ENCODE measurements at places on chromosomes 6 and 20.

DNA sequence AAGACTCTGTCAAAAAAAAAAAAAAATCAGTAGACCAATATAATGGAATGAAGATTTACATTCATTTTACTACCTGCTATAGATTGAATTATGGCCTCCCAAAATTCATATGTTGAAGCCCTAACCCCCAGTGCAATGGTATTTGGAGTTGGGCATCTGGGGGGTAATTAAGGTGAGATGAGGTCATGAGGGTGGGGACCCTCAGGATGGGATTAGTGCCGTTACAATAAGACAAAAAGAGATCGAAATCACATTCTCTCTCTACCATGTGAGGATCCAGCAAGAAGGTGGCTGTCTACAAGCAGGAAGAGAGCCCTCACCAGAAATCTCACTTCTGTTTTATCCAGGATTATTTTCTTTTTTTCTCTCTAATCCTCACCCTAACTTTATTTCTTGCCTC is 100.6 kb upstream of the LOC128125822 start:
- DNase-seq, result no peak

GRCh38 chr20:3340443-3340842 is 67.0 kb downstream of the DNAAF9 start:
- no peak for DNase-seq

GRCh38 chr6:41687501-41688175 is 47.8 kb downstream of the TFEB start:
- DNase-seq, result no peak

DNA sequence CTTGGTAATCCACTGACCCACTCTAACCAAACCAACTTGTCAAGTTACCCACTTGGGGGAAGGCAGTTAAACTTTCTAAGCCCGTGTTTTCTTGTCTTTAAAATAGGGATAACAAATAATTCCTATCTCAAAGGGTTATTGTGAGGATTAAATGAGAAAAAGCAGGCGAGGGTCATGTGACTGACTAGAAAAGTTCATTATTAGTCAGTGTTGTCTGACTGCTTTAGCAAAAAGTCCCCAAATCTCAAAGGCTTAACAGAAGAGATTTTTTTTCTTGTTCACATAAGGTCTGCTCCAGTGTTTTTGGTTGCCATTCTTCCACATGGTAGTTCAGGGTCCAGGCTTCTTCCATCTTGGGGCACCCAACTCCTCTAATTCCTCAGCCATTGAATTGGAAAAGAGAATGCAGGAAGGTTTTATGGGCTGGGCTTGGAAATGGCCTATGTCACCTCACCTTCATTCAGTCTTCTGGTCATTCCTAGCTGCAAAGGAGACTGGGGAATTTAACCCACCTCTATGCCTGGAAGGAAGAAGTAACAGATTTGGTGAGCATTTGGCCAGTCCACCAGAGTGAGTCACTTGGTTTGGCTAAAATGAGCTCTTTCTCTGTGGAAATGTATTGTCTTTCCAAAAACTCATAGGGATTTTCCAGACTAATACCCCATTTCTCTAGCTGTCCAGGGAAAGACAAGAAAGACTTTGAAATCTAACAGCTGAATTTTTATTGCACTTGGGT is 77.0 kb downstream of the CAP2 start:
- DNase-seq, result no peak

All from non-pigmented ciliary epithelial cell (primary cell).